ENCODE measurements at places on chromosomes 2 and 18.

- DNase-seq = no peak
Observed at GRCh38 chr2:240527153-240527750, 30.5 kb downstream of the ANKMY1 start.

- no peak for DNase-seq
Observed at GRCh38 chr2:83844490-83844889, 614.6 kb downstream of the SUCLG1 start.

DNA sequence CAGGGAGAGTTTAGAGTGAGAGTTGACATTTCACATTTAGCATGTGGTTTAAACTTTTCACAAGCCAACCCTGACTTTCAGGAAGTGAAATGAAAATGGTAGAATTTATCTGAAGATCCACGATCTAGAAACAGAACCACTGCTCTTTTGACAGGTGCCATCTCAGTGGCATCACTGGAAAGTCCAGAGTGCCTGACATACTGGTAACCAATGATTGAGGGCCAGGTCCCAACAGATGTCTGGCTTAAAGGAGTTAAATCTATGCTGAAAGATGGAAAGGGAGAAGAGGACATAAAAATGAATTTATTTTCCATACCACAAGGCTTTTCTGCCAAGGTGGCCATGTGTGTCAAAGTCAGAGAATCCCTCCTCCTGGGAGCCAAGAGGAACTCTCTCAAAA, 2.7 kb downstream of the IL36G start:
- no peak for DNase-seq

DNA sequence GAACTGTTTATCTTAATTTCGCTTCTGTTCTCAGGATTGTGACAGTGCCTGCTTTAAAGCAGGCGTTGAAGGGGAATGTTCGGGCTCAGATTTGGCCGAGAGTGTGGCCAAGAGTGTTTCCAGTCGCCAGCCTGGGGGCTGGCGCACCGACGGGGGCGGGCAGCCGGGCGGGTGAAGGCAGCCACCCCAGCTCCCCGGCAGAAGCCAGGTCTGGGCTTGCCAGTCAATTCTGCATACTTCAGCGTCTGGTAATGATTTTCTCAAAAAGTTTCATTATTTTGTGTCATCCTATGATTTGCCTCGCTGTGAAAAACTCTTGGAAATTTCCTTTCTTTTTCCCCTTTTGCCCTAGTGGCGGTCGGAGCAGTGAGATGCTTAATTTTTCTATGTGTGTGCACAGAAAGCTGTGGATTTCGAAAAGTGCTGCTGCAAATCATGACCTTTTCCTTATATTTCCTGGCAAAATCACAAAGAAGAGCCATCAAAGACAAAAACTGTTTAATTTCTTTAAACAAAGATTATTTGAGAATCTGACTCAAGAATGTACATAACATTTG, 856 bp downstream of the FAM228A start:
- DNase-seq = no peak

- no peak for DNase-seq
Observed at GRCh38 chr2:46275995-46276394, 21.2 kb upstream of the EPAS1 start.

DNA sequence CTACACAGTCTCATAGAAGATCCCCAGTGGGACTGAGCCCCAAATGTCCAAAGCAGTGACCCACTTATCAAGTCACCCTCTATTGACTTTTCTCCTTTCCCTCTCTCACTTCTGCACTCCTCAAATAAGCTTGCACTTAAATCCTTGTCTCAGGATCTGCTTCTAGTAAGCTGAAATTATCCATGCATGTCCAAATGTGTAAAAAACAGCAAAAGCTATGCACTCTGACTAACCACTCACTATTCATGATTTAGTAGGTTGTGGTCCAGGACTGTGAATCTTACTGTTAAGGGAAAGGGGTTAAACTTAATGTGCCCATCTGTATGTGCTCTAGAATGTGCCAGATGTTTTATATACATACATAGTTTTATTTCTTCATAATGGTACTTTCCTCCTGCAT, 115.4 kb downstream of the SCG2 start:
- no peak for DNase-seq

GRCh38 chr2:196391149-196391479, 219.7 kb upstream of the STK17B start:
- DNase-seq = no peak

DNA sequence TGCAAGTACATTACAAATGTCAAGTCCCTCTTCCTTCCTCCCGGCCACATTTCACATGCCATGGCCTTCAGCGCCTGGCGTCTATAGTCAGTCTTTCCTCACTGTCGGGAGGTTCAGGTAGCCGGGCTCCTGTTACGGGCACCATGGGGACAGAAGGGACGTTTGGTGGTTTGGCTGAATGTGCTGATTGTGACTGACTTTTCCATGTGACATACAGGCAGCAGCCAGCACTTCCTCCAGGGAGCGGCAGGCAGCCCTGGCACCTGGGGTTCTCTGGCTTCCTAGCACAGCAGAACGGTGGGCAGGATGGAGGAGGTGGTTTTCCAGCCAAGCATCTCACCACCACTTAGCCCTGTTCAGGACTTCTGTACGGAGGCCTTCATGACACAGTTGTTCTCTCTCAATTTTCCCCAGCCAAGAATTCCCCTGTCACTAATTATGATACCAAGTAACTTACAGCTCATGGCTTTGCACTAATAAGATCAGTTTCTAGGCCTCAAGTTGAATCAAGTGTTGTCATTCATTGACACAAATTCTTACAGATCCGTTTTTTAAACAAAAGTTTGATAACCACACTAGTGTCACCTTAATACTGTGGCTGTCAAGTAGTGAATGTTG, 83.9 kb upstream of the REV1 start:
- DNase-seq = no peak

- DNase-seq = no peak
Observed at GRCh38 chr2:138116456-138116855, 152.2 kb downstream of the HNMT start.

- DNase-seq = no peak
Observed at GRCh38 chr2:73063909-73064875, 7.3 kb downstream of the SFXN5 start.

DNA sequence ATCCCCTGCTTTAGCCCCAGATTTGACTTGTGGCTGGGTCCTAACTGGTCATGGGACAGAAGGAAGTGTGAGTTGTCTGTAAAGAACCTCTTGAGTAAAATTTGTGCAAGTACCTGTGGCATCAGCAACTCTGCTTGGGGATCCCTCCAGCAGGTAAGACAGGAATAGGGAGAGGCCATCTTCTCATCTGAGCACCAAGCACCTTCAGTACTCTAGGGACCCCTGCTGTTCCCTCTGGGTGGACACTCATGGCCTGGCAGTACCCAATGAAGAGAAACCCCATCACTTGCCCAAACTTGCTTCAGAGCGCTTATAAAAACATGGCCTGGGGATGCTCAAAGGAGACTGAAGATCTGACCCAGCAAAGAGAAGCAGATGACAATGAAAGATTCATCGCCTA, 297.8 kb downstream of the SP3 start:
- no peak for DNase-seq

GRCh38 chr2:17164550-17164949, 353.7 kb downstream of the RAD51AP2 start:
- no peak for DNase-seq

- DNase-seq = no peak
Observed at GRCh38 chr2:106172649-106173048, 21.5 kb downstream of the UXS1 start.

- no peak for DNase-seq
Observed at GRCh38 chr2:50084086-50084843, 930.0 kb upstream of the FSHR start.

GRCh38 chr2:113009622-113010021, 4.4 kb downstream of the IL36A start:
- no peak for DNase-seq

DNA sequence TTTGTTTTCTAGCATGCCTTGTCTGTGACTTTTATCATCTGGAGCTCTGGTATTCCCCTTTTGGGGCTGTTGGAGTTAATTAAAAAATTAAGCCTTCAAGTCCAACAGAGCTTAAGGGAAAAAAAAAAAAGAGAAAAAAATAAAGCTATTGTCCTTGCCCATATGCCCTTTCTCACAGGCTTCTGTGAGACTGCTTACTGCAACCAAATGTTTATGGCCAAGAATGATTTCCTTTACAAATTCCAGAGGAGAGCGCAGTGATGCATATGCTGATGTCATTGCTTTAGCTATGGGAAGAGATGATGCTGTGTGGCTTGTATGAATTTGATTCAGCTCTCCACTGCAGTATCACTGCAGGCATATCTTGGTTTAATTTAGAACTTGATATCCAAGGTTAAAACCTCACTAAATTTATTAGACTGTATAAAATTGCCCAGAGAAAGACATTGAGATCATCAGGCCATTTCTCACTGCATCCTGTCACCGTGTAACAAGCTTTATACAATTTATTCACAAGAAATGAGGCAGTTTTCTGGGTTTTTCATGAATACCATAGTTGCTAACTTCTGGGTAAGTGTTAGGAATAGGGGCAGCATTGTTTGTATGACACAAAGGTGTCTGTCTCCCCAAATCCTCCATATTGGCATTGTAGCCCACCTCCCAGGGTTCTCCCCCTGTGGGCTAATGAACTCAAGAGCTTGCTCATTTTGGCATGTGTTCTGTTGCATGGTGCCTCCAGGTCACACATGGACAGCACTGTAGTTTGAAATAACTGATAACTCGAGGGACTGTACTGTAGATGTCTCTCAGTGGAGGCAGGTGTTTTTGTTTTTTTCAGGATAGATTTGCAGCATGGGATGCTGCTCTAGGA, 85.0 kb downstream of the TANC1 start:
- DNase-seq = no peak

DNA sequence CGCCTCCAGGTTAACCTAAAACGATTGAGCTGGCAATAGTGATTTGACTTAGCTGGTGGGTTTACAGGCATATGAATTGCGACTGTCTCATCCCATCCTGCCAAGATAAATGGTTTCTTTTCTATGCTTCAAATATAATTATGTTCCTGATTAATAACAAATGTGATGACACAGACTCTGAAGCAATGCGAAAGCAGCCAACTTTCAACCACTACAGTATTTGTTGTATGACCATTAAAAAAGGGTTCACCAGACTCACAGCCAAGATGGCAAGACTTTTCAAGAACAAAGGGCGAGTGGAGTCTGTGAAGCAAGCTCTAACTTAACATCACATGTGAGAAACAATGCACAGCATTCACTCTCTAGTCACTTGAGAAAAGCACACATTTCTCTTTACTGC, 186.6 kb downstream of the PID1 start:
- no peak for DNase-seq

DNA sequence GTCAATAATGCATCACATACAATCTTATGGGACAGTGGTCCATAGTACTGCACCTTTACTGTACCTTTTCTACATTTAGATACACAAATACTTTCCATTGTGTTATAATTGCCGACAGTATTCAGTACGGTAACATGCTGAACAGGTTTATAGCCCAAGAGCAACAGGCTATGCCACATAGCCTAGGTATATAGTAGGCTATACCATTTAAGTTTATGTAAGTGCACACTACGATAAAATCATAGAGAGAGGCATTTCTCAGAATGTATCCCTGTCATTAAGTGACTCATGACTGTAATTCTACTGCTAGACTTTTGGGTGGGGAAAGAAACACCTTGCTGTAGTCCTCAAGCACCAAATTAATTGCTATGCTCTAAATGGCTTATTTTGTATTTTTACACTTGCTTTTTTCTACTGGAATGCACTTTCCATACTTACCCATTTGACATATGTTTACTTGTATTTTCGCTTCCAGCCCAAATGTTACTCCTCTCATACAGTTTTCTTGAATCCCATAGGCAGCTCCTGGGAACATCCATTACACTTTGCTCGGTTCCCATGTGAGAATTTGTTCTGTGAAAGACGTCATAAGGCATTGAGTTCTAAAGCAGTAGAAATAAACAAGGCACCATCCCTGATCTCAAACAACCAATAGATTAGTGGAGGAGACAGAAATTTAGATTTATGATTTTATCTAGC, 714.0 kb upstream of the ID2 start:
- no peak for DNase-seq

DNA sequence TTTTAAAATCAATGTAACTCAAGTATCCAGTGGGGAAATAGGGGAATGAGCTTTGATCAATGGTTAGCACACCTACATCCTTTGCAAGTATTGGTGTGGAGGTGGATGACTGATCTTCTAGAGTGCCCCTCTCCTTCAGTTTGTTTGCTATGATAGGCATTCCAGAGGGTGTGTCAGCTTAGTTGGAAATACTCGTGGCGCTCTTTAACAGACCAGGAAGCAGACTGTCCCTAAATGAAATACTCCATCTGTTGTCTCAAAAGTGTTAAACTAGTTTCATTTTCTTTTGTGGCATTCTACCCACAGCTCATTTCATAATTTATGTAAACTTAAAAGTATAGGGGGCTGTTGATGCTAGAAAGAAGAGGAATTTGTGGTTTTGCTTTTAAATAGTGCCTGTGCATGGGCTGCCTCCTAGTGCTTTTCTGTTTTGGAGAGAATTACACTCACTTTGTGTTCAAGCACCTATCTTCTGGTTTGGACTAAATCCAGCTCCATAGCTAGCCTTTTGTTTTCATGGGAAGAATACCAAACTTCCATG, 66.2 kb downstream of the STAT1 start:
- no peak for DNase-seq

GRCh38 chr2:189293164-189293563, 113.6 kb upstream of the COL5A2 start:
- no peak for DNase-seq

DNA sequence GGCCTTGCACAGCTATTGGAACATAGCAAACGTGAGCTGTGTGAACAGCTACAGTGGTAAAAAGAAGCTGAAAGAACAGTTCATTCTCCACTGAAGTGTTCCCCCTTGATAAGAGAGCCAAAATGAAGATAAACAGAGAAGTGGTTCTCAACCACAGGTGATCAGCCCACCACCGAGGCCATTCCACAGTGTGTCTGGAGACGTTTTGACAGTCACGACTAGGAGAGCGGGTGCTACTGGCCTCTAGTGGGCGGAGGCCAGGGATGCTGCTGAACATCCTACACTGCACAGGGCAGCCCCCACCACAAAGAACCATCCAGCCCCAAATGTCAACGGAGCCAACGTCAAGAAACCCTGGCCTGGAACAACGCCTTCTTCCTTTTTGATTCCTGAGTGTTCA, 38.4 kb downstream of the ADCY3 start:
- DNase-seq = no peak

- no peak for DNase-seq
Observed at GRCh38 chr2:234467289-234467688, 29.6 kb downstream of the ARL4C start.

DNA sequence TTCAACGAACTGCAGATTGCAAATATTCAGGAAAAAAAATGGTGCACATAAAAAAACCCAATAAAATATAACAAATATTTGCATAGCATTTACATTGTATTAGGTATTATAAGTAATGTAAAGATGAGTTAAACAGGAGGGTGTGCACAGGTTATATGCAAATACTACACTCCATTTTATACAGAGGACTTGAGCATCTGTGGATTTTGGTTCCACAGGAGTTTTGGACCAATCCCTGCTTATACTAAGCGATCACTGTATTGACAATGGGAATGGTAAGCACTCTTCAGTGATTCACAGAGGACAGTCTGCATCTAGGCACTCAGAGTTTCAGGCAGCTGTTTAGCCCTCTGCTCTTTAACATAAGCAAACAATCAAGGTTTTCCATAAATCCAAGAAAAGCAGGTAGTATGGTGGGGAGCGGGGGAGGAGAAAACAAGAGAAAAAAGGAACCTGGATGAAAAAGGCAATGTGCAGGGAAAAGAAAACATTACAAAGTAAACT, 206.0 kb upstream of the PARD3B start:
- no peak for DNase-seq

Data from stimulated activated CD8-positive, alpha-beta memory T cell treated with anti-CD3 and anti-CD28 coated beads, Interleukin-15, amount 100 ng/mL, for 24 hours (primary cell).